Kidney epithelial cell (primary cell): ENCODE measurements at places on chromosomes 5 and 9. TPM values are rescaled to one million over a fixed set of nuclear protein-coding genes. Genes with fewer than 3 reads are reported as not detected.

DNA sequence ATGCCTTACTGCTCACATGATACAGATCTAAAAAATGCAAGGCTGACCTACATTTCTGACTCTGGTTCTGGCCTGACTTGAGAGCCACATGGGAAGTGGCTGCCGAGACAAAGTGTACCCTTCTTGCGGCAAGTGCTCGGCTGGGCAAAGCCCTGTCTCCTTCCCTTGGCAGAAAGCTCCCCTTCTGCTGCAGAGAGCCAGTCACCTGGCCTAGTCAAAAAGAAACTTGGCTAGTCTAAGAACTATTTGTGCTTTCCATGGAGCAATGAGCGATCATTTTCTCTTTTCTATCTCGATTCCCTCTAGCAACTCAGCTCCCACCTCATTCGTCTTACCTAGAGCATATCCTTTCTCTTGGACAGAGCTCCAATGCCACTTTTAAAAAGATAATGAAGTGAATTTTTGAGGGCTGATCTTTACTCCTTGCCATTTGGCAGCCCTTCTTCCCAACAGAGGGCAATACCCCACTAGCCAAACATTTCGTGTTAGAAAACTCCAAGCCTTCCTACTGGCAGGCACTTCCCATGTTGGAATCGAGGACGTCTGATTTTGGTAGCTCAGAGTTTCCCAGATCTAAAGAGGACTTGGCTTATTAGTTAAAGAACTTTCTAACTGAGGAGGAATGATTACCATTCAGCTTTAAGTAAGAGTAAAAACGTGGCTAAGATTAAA is 108.1 kb upstream of the PRRC1 start:
- DNase-seq = no peak

GRCh38 chr5:168686837-168687236 is 107.7 kb upstream of the PANK3 start:
- no peak for DNase-seq

DNA sequence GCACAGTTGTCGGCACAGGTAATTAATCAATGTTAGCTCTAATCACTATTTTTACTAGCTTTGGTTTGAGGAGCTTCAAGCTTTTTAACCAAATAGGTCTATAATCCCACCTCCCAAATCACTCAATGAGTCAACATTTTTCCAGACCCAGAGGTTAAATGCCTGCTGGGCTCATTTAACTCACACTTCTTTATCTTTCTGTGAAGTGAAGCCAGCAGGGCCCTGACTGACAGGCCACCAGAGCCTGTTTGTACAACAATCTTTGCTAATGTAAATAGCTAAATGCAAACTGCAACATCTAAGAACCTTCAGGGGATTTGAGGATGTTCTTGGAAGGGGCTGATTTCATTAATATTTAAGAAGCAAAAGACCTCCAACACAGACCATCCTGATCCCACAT is 98.4 kb upstream of the NREP start:
- DNase-seq = no peak

Gene AMACR
- total RNA-seq = 14.0 and 18.0 TPM in 2 replicates

DNA sequence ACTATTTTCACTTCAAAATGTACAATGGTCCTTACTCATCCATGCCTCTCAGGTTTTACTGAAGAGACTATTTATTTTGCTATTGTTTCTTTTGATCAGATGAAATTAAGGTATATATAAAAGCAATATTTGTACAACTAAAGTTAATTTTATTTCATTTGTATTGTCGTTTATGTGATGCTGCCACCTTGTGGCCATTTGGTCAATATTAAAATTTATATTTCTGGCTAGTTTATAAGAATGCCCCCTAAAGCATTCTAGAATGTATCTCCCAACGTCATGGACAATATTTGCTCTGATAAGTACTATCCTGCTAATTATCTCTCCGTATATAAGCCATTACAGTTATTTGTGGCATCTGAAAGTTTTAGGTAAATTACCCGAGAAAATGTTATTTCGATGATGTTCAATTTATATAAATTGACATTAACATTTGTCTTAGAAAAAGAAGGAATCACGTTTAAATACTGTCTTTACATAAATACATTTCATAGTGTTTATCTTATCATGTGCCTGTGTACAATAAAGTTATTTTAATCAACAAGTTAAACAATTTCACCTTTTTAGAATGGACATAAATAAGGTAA is 680.0 kb downstream of the TAF11L14 start:
- no peak for DNase-seq

Gene GSN
- 163 and 180 TPM in 2 replicates for total RNA-seq

Gene SARDH
- 0.75 and 1.8 TPM in 2 replicates for total RNA-seq

Gene C9orf50
- total RNA-seq = not detected in 2 replicates

GRCh38 chr5:66757834-66758371 is 161.7 kb downstream of the MAST4 start:
- no peak for DNase-seq

- no peak for DNase-seq
Measured at GRCh38 chr5:176660530-176660859, 13.2 kb downstream of the TSPAN17 start.

- no peak for DNase-seq
Measured at GRCh38 chr5:141960018-141960417, 2.0 kb upstream of the PCDH12 start.

Gene PTPN3
- 29.6 and 33.6 TPM in 2 replicates for total RNA-seq

Gene TOR4A
- total RNA-seq = 33.5 and 50.3 TPM in 2 replicates

- no peak for DNase-seq
Measured at GRCh38 chr9:97372580-97372979, 39.3 kb upstream of the TDRD7 start.

DNA sequence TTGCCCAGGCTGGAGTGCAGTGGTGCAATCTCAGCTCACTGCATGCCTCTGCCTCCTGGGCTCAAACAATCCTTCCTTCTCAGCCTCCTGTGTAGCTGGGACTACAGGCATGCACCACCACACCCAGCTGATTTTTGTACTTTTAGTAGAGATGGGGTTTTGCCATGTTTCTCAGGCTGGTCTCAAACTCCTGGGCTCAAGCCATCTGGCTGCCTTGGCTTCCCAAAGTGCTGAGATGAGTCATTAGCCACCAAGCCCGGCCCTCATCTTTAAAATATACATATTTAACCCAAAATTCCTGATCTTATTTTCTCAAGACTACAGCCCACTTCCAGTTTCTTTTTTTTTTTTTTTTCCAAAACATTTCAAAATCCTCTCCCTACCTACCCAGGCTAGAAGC is 31.7 kb upstream of the MINAR2 start:
- DNase-seq = no peak

DNA sequence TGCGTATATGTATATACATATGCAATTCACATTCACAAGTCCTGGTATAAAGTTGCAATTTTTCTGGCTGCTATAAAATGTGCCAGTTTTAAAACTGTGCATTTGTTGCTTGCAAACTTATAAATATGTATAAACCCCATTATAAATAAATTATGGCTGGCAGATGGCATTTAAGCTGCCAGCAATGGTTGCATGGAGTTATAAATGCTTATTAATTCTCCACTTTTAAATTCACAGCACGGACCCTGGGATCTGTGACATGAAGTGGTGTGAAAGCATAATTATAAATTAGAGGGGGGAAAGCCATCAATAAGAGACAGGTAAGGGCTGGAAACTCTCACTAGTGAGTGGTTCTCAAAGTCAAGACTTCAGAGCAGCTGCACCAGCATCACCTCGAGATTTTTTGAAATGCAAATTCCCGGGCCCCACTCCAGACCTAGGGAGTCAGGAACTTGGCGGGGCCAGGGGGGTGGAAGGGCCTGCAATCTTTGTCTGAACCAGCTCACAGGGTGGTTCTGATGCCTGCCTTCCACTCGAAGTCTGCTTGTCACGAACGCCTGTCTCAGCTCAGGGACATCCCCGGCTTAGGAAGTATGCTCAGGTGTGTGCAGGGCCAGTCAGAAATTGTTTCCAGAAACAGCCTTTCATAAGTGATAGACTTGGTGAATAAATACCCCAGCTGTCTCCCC is 16.9 kb downstream of the S1PR3 start:
- DNase-seq = no peak

- DNase-seq = no peak
Measured at GRCh38 chr9:16728137-16728508, 142.3 kb downstream of the BNC2 start.

Gene TIFAB
- not detected in 2 replicates for total RNA-seq

- no peak for DNase-seq
Measured at GRCh38 chr5:549229-549628, 25.0 kb upstream of the SLC9A3 start.

DNA sequence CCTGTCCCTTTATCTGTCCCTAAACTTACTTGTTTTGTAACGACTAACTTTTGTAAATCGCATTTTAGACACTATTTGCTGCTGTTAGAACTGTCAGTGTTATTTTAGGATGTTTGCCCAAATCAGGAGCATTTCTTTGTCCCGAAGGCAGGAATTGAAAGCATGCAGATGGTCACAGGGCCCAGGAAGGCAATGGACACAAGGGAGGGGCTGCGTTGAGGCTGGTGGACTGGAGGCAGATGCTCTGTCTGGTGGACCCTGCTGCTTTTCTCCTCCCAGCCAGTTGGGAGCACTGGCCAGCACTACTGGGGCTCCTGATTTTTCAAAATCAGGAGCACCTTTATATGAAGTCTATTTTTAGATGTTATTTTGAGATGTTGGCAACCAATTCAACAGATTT is 31.7 kb downstream of the DOCK2 start:
- no peak for DNase-seq

GRCh38 chr5:1668141-1668721 is 131.4 kb downstream of the MRPL36 start:
- no peak for DNase-seq

Gene RAI14
- total RNA-seq = 116 and 117 TPM in 2 replicates

GRCh38 chr5:7628820-7629219 is 222.1 kb downstream of the CFAP90 start:
- DNase-seq = no peak

- no peak for DNase-seq
Measured at GRCh38 chr5:107470295-107470582, 200.5 kb downstream of the EFNA5 start.

Gene CCDC192
- not detected in 2 replicates for total RNA-seq

- no peak for DNase-seq
Measured at GRCh38 chr5:55402199-55402598, 94.4 kb downstream of the MTREX start.

Gene TSSK1B
- 0.38 TPM in 1 of 2 replicates, not detected in the other for total RNA-seq

Gene CER1
- not detected in 2 replicates for total RNA-seq

GRCh38 chr5:172668594-172669071 is 27.6 kb downstream of the NEURL1B start:
- no peak for DNase-seq

DNA sequence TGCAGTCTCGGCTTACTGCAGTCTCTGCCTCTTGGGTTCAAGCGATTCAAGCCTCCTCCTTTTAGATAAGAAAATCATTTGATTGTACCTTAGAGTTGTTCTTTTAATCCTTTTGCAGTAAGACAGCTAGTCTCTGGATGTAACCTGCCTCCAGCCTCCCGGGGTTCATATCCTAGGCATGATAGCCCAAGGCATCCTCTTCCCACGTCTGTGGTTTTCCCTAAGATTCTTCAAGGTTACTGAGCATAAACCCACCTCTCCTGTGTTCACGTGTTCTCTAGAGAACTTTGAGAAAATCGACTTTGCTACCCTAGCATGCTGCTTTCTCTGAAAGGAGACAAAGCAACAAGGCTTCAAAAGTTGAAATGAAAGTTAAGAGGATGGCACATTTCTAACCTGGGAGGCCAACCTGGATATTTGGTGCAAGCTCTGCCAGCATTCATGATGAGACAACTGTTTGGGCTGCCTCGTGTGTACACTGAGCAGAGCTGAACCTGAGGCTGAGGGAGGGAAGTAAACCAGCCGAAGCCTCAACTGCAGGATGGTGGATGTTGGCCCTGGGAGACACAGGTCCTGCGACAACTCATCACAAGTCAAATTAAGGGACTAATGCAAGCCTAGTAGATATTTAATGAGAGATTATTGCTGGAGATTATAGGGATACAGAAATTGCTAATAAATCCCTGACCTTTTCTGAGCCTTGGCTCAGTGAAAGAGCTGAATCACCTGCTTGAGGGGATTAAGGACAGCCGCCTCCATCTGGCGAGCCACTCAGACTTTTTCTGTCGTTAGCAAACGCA is 261.8 kb downstream of the ARHGAP26 start:
- no peak for DNase-seq

DNA sequence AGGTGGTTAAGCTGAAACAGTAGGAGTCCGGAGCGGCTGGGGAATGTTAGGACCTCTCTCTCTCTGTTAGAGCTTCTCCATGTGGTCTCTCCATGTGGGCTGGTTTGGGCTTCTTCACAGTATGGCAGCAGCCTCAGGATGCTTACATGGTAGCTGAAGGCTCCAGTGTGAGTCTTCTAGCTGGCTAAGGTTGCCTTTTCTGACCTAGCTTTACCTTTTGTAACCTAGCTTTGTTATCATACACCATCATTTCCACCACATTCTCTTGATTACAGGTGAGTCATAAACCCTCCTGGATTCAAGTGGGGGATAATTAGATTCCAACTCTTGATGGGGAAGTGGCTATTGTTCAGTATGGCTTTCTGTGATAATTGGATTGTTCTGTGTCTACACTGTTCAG is 98.5 kb downstream of the MTREX start:
- no peak for DNase-seq

DNA sequence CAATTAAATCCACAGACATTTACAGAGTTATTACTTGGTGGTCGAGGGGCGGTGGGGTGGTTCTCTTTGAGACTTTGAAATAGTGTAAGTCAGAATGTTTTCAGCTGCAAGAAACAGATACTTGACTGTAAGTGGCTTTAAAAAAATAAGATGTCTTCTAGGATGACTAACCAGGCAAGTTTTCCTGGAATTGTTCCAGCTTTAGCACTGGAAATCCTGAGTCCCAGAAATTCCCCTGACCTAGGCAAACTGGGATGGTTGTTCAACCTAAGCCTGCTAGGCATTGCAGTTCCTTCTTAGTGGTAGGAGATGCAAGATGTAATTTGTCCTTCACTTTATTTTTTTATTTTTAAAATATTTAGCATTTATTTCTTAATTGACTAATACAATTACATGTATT is 169.5 kb upstream of the POC5 start:
- DNase-seq = peak; percentile 4

GRCh38 chr9:74016004-74016403 is 481.1 kb upstream of the RORB start:
- DNase-seq = no peak

DNA sequence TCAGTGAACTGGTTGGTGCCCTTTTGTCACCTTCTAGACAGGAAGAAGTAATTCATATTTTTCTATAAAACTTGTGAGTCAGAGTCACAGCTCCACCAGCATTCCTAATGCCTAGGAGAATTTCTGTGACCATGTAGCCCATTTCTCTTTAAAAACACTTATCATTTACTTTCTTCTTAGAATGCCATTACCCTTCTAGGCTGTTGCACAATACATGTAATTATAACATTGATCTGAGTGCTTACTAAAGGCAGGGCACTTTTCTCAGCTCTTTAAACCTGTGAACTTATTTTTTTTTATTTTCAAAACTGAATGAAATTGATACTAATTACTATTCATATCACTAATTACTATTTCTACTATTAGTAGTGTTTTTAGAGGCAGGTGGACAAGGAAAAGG is 373.7 kb downstream of the TLE4 start:
- no peak for DNase-seq
